ENCODE measurements at places on chromosomes 6 and 20.
A peak's percentile ranks its signal among the peaks of the same experiment; 100 is the strongest.

GRCh38 chr20:11015440-11015839 lies 341.6 kb upstream of the JAG1 start:
- no peak for DNase-seq

DNA sequence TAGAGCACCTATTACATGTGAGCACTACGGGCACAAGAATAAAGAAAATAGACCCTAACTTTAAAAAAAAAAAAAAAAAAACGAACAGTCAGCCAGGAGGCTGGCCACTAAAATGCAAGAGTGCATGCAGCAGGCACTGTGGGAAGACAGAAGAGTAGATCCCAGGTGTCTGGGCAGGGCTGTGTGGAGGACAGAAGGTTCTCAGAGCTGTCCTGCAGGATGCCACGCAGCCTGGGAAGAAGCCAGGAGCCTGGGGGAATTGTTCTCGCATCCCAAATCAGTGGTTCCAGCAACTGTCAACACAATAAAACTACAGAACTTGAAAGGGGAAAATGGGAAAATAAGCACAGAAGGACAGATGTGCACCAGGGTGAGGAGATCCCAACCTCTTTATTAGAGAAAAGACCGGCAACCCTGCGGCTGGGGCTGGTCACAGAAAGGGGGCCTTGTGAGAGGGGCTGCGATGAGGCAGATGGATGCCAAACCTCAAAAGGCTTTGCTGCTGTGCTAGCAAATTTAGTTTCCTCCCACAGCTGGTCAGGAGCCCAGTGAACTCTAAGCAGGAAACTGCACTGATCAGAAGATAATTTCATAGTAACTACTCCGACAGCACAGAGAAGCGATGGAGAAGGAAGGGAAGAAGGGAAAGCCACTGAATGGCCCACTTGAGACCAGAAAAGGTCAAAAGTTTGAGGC lies 30.9 kb downstream of the MAP3K5 start:
- DNase-seq, result no peak

DNA sequence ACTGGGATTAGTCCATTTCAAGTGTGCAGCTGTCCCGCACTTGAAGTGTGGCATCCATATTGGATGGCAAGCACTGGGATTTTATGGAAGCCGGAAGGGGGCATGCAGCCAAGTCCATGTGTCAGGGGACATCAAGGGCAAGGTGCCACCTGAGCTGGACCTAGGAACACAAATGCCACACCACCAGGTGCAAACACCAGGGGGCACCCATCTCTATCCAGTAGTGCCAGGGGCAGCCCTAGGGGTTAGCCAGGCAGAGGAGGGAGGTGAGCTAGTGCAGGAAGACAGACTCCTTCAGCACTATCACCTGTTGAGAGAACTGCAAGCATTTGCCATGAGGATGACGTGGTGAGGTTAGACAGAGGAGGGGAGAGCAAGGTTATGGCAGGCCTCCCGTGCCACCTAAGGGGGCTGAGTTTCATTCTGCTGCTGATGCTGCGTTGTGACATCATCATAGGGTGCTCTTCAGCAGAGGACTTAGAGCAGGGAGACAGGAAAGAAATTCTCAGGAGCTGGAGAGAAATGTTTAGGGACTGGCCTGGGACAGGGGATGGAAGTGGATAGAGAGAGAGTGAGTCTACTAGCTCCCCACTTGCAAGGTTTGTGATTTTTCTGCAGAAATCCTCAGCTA lies 192.6 kb upstream of the SLC24A3 start:
- no peak for DNase-seq

- no peak for DNase-seq
These were observed 614.9 kb downstream of the CDH26 start for GRCh38 chr20:60573003-60573680.

DNA sequence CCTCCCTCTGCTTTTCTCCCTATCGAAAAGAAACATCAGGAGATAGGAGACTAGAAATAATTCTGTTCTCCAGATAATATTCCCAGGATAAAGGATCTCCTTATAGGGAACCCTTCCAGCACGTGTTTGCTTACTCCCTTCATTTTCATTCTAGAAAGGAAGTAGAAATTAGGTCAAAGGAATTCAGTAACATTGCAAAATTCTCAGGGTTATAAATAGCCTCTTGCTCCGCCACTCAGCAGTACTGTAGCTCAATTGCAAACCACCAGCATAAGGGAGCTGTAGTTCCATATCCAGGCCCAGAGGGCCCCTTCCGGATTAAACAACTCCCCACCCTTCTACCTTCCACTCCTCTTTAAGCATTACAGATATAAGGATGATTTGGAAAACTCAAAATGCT lies 6.2 kb downstream of the ELMO2 start:
- no peak for DNase-seq

DNA sequence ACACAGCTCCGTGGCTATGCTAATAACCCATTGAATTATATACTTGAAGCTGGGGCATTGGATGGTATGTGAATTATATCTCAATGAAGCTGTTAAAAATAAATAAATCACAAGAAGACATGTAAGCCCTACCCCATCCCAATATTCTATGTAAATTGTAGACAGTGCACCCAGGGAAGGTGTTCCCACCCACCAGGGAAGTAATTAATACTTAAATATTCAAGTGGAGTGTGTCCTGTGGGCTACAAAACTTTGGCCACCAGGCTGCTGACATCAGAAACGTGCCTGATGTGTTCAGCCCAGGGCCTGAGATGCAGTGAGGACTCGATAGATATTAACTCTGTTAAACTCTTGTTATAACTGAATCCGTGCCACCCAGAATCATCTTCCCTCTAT lies 240.4 kb upstream of the RREB1 start:
- no peak for DNase-seq

- no peak for DNase-seq
These were observed 163.2 kb downstream of the KHDC1L start for GRCh38 chr6:73062130-73062529.

DNA sequence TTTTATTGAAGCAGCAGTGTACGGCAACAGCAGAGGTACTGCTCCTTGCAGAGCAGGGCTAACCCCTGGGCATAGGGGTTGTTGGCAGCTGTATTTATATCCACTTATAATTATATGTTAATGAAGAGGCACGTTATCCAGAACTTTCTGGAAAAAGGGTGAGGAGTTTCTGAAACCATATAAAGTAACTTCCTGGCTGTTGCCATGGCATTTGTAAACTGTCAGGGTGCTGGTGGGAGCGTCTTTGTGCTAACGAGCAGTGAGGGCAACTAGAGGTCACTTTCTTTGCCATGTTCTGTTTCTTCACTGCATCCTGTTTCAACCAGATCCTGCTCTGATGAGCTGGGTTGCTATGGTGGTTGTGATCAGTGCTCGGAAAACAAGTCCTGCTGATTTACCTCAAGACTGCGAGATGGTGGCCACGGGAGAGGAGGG lies 11.1 kb upstream of the ARFGEF2 start:
- DNase-seq, result no peak

DNA sequence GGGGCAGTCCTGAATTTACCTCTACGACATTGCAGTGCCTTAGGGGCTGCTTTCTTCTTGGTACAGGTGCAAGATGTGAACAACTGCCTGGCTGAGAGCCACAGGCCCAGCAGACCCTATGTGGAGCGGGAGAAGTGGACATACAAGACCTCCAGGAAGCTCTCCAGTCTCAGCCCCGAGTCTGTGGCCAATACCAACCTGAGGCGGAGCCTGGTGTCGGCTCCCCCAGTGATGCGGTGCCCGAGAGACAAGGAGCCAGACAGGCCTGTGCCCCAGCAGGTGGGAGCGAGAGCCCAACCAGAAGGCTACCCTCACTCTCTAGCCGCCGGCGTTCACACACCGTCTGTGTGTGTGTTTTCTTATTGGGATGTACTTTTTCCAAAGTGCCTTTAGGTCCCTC lies 59.6 kb downstream of the EFCAB8 start:
- no peak for DNase-seq

GRCh38 chr6:6438286-6438685 lies 117.8 kb upstream of the F13A1 start:
- DNase-seq, result no peak

DNA sequence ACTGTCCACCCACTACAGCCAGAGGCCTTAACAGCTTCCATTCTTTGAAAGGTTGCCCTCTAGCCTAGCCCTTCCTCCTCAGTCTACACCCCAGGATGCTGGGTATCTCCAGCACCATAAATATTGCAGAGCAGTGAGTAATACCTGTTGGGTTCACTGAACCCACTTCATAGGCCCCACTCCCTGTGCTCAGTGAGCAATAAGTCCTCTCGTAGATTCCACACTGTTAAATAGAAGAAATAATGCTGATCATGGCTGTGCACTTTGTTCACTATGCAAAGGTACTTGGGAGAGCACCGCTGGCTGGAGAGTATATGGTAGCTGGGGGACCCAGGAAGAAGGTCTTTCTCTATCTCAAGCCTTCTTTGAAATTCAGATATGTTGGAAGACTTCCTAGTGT lies 87.3 kb downstream of the RSPH3 start:
- no peak for DNase-seq

DNA sequence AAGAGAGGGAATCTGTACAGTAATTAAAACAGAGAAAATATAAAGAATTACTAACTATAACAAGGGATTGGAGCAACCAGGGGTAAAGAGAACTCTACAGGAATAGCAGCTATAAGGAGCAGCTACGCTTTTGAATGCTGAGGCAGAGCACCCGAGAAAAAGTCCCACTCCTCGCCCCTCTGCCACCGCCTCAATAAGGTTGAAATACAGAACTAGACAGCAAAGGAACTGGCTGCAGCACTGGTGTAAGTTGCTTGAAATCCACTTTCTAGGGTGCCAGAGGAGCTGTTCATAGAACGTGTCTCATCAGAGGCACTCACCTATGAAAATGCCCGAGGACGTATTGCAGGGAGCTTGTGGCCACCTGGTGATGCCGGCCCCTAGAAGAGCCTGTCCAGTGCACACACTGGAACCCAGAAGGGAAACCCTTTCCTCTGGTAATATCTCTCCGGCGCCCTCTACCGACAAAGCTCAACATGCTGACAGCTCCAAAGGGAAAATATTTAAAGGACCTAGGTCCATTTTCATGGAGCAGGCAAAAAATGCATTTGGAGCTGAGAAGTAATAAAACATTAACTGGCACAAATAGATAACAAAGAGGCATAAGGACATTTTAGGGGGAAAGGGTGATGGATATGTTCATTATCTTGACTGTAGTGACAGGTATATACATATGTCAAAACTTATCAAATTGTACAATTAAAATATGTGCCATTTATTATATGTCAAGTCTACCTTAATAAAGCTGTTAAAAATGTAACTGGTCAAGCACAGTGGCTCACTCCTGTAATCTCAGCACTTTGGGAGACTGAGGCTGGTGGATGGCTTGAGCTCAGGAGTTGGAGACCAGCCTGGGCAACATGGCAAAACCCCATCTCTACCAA lies 137.4 kb upstream of the HDAC2 start:
- peak; percentile 16 for DNase-seq

- DNase-seq, result no peak
These were observed 114.2 kb upstream of the BEND6 start for GRCh38 chr6:56840467-56841380.

GRCh38 chr6:139590206-139590605 lies 215.8 kb upstream of the CITED2 start:
- no peak for DNase-seq

- no peak for DNase-seq
These were observed 33.4 kb downstream of the NCOA3 start for GRCh38 chr20:47535088-47535487.

DNA sequence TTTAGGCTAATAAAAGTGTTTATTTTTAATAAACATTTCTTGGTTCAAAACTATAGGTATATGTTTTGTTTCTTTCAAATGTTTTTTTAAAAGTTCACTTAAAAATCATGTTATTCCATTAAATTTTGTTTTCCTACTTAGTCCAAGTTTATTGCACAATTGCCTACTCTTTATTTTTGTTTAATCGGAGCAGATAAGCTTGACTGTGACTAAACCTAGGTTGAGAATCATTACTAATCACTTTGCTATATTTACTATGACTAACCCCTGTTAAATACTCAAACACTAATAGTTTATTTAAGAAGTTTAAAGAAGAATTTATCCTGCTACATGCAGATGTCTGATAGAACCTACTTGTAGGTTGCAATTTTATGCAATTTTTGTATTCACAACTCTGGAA lies 18.8 kb downstream of the MAP3K4 start:
- no peak for DNase-seq

DNA sequence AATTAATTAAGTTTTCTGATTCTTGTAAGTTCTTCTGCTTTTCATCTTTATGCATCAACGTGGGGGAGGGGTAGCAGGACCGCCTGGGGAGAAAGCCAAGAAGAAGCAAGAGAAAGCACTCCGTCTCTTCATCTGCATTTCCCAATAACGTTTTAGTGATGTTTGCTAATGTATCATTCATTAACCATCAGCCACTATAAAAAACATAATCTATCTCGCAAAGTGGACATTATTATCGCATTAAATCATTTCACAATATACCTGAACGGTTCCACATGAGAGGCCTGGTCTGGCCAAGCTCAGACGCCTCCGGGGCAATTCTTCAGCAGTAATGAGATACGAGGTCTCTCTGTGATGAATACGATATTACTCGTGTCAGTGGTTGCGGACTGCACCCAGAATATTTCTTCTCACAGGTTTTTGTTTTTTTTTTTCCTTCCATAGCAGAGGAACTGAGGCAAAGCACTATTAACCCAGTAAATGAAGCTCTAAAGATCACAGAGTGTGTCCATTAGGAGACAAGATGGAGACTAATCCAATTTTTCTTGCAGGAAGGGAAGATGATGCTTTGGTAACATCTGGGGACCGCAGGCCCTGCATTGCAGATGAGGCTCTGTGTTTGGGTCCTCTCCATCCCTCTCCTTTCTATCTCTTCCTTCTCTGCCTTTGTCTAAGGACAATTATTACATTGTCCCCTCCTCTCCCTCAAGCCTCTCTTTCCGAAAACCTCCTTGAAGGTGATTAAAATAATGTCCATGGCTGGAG lies 156.1 kb downstream of the SLC35B3 start:
- DNase-seq, result no peak

DNA sequence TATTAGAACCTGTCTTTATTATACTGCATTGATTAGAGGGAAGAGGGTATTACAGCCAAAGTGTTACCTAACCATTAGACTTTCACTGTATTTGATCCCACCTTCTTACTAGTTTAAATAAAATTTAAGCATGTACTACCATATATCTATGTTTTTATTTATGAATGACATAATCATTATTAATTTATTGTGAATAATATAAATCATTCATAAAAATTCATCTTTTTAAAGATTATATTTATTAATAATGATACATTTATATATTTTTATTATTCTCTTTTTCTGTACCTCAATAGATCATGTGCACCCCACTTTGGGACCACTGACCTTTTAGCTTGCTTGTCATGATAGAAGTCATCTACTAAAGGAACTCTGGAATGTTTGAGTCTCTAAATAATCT lies 223.5 kb upstream of the MARCKS start:
- no peak for DNase-seq

- no peak for DNase-seq
These were observed 841.0 kb downstream of the FRK start for GRCh38 chr6:115219645-115220044.

DNA sequence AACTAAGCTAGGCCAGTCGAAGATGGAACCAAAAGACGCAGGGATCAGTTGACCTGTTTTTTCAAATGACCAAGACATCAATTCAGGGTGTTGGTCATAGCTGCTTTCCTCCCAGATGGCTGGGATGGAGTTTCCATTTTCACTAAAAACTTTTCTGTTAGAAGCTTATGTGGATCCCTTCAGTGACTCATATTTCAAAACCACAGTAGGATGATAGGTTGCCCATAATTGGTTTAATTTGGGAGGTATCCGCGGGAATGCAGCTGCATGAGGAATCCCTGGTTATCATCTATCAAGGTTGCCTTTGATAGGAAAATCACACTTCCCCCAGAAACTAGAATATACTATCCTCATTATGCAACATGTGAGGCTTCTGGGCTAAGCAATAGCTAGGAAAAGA lies 150.9 kb upstream of the MLIP start:
- no peak for DNase-seq

Measured in GDM1 (cell line).